ENCODE measurements at places on chromosomes 6 and 20.

- DNase-seq = no peak
Observed at GRCh38 chr6:148217051-148217450, 125.6 kb upstream of the SASH1 start.

DNA sequence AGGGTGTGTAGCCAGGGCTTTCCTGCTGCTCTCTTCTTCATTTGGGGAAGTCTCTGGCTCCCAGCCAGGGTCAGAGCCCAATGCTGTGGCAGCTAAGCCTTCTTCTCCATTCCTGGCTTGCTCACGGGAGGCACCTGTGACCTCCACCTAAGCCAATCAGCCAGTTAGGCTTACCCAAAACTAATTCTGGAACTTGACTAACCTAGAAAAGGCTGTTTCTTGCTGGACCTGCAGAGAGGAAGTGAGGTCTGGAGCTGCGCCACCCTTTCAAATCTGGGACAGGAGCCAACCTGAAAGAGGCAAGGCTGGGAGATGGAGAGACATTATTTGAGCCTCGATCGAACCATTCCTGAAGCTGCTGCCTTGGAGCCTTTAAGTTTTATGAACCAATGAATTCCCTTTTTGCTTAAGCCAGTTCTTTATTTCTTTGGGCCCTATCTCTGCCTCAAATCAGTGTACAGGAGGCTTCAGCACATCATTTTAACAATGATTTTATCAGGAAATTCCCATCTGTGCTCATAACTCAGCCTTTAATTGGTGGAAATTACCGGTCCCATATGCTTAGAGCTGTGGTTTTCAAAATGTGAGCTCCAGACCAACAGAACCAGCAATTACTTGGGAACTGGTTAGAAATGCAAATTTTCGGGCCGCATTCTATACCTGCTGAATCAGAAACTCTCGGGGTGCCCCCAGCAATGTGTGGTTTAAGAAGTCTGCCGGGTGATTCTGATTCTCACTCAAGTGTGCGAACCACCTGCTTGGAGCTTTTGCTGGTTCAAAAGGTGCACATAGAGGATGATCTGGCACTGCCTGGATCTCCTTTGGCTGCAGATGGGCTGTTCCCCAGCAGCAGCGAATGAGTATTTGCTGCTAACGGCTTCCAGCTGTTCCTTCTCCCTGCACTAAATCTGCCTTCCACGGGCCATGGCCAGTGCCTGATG lies 97.4 kb upstream of the RNF24 start:
- DNase-seq = no peak

DNA sequence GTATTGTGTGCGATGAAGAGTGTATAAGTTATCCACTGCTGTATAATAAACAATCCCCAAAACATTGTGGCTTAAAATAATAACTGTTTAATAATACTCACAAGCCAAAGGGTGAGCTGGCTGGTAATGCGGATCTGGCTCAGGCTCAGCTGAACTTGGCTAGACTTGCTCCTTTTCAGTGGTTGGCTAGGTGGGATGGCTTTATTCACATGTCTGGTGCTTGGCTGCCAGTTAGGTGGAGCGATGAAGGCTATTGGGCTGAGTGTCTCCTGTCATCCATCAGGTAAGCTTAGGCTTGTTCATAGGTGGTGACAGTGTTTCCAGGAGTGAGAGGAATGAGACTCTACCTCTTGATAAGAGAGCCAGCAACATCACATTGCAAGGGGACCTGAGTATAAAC lies 135.0 kb upstream of the ASCC3 start:
- no peak for DNase-seq

- no peak for DNase-seq
Observed at GRCh38 chr6:30799210-30799609, 54.9 kb upstream of the IER3 start.

Measured in CD4-positive, alpha-beta memory T cell (primary cell).